ENCODE measurements at places on chromosomes 3 and 15.

DNA sequence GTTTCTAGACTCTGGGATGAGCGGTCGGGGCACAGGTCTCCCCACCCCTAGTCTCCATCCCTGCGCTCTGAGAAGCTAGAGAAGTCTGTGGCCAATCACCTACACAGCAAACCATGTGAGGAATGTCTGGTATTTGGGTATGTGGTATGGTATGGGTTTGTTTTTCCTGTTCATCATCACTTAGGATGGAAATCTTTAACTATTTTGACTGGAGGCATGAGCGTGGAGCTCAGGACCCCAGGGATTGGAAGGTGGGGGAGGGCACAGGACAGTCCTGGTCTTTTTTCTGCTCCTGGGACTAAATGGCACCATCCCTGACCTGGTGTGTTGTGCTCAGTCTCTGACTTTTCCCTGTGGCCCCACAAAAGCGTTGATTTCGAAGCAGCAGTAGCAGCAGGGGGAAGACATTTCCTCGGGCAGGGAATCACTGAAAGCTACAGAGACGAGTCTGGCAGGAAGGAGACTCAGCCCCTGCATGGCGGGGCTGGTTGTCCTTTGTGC, 191.7 kb upstream of the TPM1 start:
- DNase-seq = no peak

DNA sequence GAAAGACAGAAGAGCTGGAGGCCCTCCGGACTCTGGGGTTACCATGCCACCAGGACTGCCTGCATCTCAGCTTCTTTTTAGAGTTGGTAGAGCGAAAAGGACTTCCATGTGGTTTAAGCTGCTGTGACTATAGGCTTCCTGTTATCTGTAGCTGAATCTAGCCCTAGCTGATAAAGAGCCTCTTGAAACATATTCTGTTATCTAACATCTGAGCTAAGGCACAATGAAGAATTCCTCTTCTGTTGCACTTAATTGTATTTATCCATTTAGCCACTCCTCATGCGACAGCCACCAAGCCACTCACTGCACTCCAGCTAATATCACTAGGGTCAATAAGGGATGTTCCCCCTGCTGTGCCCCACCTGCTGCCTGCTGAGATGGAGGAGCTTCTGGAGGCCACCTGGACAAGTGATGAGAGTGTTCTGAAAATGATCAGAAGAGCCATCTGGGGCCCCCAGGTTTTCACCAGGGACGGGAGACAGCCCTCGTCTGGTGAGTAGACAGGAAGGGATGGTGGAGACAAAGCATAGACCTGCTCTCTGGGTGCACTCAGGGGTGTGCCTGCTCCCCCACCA, 94.6 kb upstream of the PLXNA1 start:
- peak; percentile 98 for DNase-seq

DNA sequence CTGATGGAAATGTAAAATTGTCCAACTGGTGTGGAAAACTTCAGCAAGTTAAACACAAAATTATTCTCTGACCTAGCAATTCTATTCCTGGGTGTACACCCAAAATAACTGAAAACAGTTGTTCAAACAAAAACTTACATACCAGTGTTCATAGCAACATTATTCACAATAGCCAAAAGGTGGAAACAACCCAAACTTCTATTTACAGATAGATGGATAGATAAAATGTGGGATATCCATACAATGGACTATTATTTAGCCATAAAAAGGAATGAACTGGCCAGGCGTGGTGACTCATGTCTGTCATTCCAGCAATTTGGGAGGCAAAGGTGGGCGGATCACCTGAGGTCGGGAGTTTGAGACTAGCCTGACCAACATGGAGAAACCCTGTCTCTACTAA, 6.9 kb upstream of the VWA5B2 start:
- no peak for DNase-seq

- DNase-seq = no peak
Observed at GRCh38 chr3:108736821-108737220, 20.4 kb downstream of the RETNLB start.

- no peak for DNase-seq
Observed at GRCh38 chr15:76339305-76340197, 3.0 kb downstream of the ISL2 start.

DNA sequence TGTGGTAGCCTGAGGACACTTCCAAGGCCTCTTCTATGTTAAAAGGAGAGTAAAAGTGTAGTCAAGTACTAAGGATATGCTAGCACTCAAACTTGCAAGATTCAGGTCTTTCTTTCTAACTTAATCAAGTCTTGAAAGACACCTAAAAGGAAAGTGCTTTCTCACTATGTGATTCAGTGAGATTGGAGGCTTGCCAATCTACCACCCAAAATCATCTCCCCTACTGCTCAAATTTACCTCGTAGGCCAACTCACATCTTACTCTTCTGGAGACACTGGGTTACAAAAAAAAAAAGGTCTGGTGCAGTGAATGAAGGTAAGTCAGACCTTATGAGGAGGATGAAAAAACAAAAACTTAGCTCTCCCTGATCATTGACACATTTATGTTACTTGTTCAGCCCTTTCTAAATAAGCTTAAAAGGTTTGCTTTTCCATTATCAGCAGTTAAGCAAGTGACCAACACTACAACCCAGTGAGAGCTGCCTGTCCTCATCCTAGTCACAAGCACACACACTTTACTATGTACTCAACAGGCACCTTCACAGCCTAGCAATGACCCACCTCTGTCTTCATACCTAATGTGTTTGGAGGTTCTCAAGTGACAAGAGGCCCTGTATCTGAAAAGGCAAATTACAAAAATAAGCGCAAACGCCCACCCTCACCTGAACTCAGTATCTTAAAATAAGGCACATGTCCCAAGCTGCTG, 19.6 kb downstream of the SUMF1 start:
- no peak for DNase-seq

GRCh38 chr3:63727233-63727632, 74.8 kb downstream of the SNTN start:
- DNase-seq = no peak
